Cardiac muscle cell (in vitro differentiated cells and primary cell): ENCODE measurements at places on chromosomes 5 and 9. TPM values are rescaled to one million over a fixed set of nuclear protein-coding genes. Genes with fewer than 3 reads are reported as not detected.

DNA sequence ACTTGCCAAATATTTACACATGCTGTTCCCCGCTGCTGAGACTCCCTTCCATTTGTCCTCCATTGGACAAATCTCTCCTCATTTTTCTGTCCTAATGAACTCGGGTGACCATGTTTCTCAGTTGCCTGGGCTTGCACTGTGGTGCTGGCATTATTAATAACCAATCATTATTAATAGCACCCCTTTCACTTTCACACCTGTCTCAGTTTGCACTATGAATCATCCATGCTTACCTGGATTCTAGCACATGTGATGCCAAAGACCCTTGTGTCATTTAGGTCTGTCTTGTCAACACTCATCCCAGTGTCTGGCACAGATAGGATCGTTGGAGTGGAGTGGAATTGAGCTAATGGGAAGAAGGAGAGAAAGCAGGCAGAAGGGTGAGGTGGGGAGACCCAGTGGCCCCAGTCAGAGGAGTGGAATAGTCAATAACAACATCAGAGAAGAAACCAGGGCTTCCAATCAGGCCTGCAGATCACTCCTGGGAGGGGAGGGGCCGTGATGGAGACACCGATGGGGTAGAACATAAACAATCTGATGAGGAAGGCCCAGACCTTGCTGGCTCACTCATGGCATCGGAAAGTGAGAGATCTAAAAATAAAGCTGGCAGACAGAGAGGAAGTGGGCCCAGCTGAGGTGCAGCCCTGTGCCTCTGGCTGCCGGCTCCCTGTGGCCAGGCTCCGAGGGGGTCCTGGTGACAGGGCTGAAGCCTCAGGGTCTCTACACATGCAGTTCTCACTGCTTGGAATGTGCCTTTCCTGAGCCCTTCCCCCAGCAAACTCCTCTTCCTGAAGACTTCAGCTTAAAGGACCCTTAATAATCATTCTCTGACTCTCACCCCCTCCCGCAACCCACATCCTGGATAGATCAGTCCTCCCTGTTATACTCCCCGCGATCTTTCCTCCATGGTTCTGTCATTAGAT, 33.5 kb upstream of the CRB2 start:
- DNase-seq, result no peak
- H3K36me3 ChIP-seq, result no peaks in the 10 kb centered on the region
- peaks cover 9% of the 10 kb centered on the region for H3K4me1 ChIP-seq
- H3K27me3 ChIP-seq, result no peaks in the 10 kb centered on the region

DNA sequence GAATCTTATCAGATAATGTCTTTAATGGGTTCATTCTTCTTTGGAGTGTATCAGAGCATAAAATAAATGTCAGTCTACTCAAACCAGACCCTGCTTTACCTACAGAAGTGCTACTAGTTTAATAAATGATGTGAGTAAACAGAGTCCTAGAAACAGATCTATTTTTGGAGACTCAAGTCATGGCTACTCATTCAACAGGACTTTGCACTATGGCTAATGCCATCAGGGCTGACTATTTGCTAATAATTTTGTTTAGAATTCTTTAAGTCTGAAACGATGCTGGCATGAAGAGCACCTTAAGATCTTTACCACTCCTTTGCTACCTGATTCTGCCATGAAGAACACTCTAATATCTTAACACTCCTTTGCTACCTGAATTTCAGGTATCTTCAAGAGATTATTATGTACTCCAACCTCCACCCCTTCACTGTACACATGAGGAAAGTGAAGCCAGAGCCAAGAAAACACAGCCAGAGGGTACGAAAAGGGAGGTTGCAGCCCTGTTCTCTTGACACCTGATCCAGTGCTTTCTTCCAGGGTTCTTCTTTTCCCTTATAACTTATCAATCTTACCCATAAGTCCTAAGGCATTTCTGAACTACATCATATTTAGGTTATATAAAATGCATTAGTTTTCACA, 62.4 kb downstream of the ZNF608 start:
- no peak overlapping the region for H3K4me3 ChIP-seq
- H3K27ac ChIP-seq, result peak overlapping the region; percentile 32
- H3K36me3 ChIP-seq, result no peaks in the 10 kb centered on the region
- DNase-seq, result no peak

GRCh38 chr9:91359734-91360470, 1.8 kb downstream of the AUH start:
- peak overlapping the region; percentile 88 for H3K27ac ChIP-seq
- peaks cover 7% of the 10 kb centered on the region for H3K36me3 ChIP-seq
- no peaks in the 10 kb centered on the region for H3K27me3 ChIP-seq
- peaks cover 10% of the 10 kb centered on the region for H3K4me1 ChIP-seq
- DNase-seq, result no peak

DNA sequence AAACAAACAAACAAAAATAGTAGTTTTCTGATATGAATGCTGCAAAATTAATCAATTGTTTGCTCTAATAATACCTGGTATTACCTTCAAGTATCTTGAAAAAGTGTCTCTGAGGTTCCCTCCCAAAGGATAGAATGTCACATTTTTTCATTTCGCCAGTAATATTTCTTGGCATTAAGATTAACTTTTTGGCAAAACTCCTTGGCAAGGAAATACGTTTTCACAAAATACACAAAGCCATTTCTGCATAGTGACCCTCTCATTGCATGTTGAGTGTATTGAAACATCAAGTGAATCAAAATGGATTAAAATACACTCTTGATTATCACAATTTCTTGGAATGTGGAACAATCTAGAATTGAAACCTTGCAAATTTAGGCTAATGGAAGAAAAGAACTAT, 230.5 kb downstream of the ATPSCKMT start:
- H3K27me3 ChIP-seq, result no peaks in the 10 kb centered on the region
- DNase-seq, result no peak
- no peaks in the 10 kb centered on the region for H3K36me3 ChIP-seq
- no peak overlapping the region for H3K27ac ChIP-seq

DNA sequence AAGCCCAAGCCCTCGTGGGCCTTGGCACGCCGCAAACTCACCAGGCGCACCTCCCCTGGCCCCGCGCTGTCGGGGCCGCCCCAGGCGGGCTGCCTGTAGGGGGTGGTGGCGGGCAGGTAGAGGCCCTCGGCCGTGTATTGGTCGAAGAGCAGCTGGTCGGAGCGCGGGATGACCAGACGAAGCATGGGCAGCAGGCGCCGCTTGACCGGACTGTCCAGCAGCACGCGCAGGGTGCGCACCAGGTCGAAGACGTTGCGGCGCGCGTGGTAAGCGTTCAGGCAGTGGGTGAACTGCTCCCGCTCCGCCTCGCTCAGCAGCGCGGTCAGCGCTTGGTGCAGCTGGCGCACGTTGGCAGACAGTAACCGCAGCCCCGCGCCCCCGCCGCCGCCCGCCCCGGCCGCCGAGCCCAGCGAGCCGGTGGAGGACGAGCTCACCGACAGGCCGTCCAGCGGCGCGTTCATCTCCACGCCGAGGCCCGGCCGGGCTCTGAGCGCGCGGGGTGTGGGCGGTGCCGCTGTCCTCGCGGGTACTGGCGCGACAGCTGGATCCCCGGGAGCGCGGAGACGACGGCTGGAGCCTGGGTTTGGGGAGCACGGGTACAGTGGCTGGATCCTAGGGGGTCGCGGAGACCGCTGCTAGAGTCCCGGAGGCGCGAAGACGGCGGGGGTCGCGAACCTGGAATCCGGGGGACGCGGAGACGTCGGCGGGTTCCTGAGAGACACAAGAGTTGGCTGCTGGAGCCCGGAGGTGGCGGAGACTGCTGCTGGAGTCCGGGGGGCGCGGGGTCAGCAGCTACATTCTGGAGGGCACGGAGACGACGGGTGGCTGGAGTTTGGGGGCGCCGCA, 709 bp downstream of the WHRN start:
- H3K36me3 ChIP-seq, result no peaks in the 10 kb centered on the region
- DNase-seq, result peak; percentile 51
- peaks cover 24% of the 10 kb centered on the region for H3K4me1 ChIP-seq

GRCh38 chr5:133512896-133513295, 99.4 kb downstream of the FSTL4 start:
- H3K4me1 ChIP-seq, result no peaks in the 10 kb centered on the region
- no peak overlapping the region for H3K4me3 ChIP-seq
- no peak overlapping the region for H3K27ac ChIP-seq
- H3K27me3 ChIP-seq, result no peaks in the 10 kb centered on the region

ARID3C gene
- total RNA-seq, result 0.27 and 1.7 TPM in 2 replicates

- H3K4me1 ChIP-seq, result no peaks in the 10 kb centered on the region
- no peaks in the 10 kb centered on the region for H3K36me3 ChIP-seq
- no peak for DNase-seq
- no peak overlapping the region for H3K27ac ChIP-seq
Observed at GRCh38 chr9:126475933-126476555, 137.7 kb upstream of the LMX1B start.

PCDHB3 gene
- total RNA-seq, result 5.6 and 8.9 TPM in 2 replicates

SEMA4D gene
- total RNA-seq, result 14.5 and 34.2 TPM in 2 replicates

- H3K36me3 ChIP-seq, result no peaks in the 10 kb centered on the region
- H3K4me3 ChIP-seq, result no peak overlapping the region
- H3K27ac ChIP-seq, result no peak overlapping the region
- H3K27me3 ChIP-seq, result no peaks in the 10 kb centered on the region
- no peaks in the 10 kb centered on the region for H3K4me1 ChIP-seq
- no peak for DNase-seq
Observed at GRCh38 chr5:105931881-105932421, 1738.8 kb downstream of the EFNA5 start.

CRB2 gene
- 46.3 and 91.7 TPM in 2 replicates for total RNA-seq

DNA sequence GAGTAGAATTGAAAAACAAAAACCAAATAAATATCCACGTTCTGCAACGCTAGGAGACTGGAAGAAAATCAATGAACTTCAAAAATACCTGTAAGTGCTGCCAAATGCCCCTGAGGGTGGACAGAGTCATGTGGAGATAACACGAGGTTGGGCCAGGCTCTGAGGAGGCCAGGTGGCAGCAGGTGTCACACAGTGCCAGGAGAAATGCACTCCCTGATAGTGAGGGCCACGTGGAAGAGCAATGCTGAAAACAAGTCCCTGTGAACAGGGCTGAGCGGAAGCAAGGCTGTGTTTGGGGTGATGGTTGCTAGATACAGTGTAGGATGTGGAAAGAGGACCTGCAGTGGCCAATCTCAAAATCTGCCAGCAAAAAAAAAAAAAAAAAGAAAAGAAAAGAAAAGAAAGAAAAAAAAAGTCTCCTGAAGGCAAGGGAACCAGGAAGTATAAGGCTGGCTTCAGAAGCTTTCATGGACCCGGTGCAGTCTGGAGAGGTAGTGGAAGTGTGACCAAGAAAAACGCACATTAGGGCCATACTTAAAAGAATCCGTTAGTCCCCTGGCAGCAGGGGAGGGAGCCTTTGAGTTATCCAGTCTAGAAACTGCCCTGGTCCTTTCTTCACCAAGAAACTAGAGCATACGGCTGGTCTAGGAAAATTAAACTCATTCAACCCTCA, 16.8 kb downstream of the C1QTNF3 start:
- peaks cover 5% of the 10 kb centered on the region for H3K36me3 ChIP-seq
- H3K27ac ChIP-seq, result no peak overlapping the region
- no peak for DNase-seq
- no peaks in the 10 kb centered on the region for H3K27me3 ChIP-seq
- no peaks in the 10 kb centered on the region for H3K4me1 ChIP-seq

DNA sequence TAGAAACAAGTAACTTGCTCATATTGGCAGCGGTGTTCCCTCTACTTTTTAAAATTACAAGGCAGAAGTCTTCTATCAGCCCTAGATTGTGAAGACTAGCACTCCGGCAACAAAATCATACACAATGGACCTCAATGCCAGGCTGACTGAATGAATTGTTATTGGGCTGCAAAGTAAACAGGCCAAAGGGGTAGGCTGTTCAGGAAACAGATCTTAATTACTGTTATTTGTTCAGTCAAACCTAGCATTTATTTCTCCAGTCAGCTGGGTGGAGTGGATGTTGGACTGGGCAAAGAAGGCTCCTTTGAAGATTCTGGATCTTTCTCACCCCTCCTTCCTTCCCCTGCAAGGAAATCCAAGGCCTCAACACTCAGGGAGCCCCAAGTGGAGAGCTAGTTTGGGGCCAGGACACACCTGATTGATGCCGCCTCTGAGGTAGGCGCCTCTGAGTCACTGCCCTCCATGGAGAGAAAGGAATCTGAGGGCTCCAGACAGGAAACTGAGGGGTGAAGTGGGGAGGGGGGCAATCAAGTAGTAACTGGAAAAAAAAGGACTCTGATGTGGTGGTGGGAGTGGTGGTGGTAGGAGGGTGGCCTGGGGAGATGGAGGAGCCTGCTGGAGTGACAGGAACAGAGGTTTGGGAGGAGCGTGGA, 35.5 kb downstream of the SERINC5 start:
- H3K27ac ChIP-seq, result no peak overlapping the region
- no peak for DNase-seq
- no peaks in the 10 kb centered on the region for H3K36me3 ChIP-seq
- H3K27me3 ChIP-seq, result no peaks in the 10 kb centered on the region
- H3K4me3 ChIP-seq, result no peak overlapping the region

CARTPT gene
- total RNA-seq, result not detected in 2 replicates

GRCh38 chr9:70052768-70053167, 9.1 kb downstream of the MAMDC2 start:
- H3K4me3 ChIP-seq, result no peak overlapping the region
- H3K4me1 ChIP-seq, result no peaks in the 10 kb centered on the region
- no peak for DNase-seq
- no peaks in the 10 kb centered on the region for H3K36me3 ChIP-seq

SH3TC2 gene
- 1.3 and 4.7 TPM in 2 replicates for total RNA-seq

- H3K27me3 ChIP-seq, result peaks cover 2% of the 10 kb centered on the region
- H3K36me3 ChIP-seq, result no peaks in the 10 kb centered on the region
- peaks cover 12% of the 10 kb centered on the region for H3K4me1 ChIP-seq
- peak overlapping the region; percentile 81 for H3K4me3 ChIP-seq
- no peak for DNase-seq
- no peak overlapping the region for H3K27ac ChIP-seq
Observed at GRCh38 chr9:20623748-20624124, 1.4 kb upstream of the MLLT3 start.

IPO11 gene
- total RNA-seq, result 7.9 and 11.6 TPM in 2 replicates

SLC6A19 gene
- total RNA-seq, result 0.09 and 0.49 TPM in 2 replicates

DNA sequence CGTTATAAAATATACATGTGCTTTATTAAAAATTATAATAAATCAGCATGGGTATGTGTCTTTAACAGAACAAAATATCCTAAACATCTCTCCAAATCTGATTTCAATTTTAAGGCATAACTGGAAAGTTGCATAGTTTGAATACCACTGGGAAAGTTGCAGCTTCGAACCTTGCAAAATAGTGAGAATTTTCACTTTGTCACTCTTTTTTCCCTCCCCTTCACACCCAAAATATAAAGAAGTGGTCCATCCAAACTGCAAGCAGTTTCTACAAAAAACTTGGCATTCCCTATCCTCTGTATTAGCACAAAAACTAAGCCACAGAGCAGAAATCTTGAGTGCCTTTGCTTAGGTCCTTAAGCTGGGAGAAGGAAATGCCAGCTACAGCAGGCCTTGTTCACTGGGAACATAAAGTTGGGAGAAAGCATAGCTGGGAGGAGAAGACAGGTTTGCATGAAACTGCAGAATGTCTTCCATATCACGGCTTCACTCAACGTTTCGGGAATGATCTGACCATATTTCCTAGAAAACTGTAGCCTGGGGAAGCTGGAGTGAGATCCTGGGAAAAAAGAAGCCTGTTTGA, 400.3 kb downstream of the EBF1 start:
- no peaks in the 10 kb centered on the region for H3K4me1 ChIP-seq
- DNase-seq, result no peak
- H3K36me3 ChIP-seq, result no peaks in the 10 kb centered on the region
- no peak overlapping the region for H3K4me3 ChIP-seq
- no peak overlapping the region for H3K27ac ChIP-seq

CDC20B gene
- total RNA-seq, result 0.32 and 0.45 TPM in 2 replicates

PPP3R2 gene
- not detected in 2 replicates for total RNA-seq

- H3K27ac ChIP-seq, result no peak overlapping the region
- DNase-seq, result peak; percentile 50
- H3K27me3 ChIP-seq, result no peaks in the 10 kb centered on the region
- no peak overlapping the region for H3K4me3 ChIP-seq
- H3K4me1 ChIP-seq, result peaks cover 11% of the 10 kb centered on the region
- H3K36me3 ChIP-seq, result no peaks in the 10 kb centered on the region
Observed at GRCh38 chr9:106869028-106869427, 6.1 kb downstream of the ZNF462 start.
